ENCODE measurements at places on chromosomes 7 and 10. TPM values are rescaled to one million over a fixed set of nuclear protein-coding genes. Genes with fewer than 3 reads are reported as not detected.

- no peak overlapping the region for H3K27ac ChIP-seq
- no peak for DNase-seq
- no peak overlapping the region for H3K4me3 ChIP-seq
These were observed 47.6 kb downstream of the ZRANB1 start for GRCh38 chr10:124989526-124989925.

DNA sequence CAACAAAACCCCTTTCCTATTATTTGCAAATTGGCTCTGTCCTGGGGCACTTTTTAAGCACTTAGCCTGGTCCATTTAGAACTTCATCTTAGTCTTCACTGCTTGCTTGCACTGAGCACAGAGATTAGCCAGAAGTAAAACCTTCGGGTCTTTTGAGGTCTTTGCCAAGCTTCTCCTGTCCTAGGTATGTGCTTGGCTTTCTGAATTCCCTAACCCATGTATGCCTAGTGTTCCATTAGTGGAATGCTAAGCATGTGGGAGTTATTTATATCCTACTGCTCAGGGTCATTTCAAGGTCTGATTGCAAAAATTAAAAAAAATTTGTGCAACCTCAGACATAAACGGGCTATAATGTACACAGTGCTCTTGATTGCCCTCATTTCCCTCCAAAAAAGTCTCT, 18.0 kb downstream of the ZNF37A start:
- no peak overlapping the region for H3K4me3 ChIP-seq
- no peaks in the 10 kb centered on the region for H3K27me3 ChIP-seq
- no peak overlapping the region for H3K27ac ChIP-seq
- peaks cover 11% of the 10 kb centered on the region for H3K36me3 ChIP-seq
- no peak for DNase-seq

MKX gene
- 1.3 TPM for total RNA-seq

GRCh38 chr10:15336211-15336610, 34.9 kb downstream of the FAM171A1 start:
- no peaks in the 10 kb centered on the region for H3K27me3 ChIP-seq
- peak overlapping the region; percentile 76 for H3K27ac ChIP-seq
- no peaks in the 10 kb centered on the region for H3K36me3 ChIP-seq
- H3K4me1 ChIP-seq = peaks cover 7% of the 10 kb centered on the region
- H3K4me3 ChIP-seq = no peak overlapping the region
- no peak for DNase-seq

DNA sequence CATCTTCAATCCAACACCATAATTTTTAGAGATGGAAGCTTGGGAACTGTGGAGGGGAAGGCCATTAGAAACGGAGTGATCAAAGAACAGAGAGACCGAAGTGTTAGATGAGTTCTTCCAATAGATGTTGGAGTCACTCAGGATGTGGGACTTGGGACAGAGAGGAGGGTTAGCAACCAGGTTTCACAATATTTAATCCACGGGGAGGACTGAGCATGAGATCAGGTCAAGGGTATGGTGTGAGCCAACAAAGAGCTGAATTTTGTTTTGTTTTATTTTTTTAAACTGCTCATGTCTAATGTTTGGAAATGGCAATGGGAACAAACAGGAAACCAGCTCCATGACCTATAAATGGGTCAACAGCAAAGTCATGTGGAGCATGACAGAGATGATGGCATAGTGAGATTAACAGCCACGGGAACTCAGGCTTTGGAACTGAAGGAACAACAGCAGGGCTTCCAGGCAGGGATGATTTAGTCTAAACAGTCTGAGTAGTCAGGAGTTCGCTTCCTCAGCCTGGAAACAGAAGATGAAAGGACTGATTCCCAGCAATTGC, 38.9 kb upstream of the AMPH start:
- no peak overlapping the region for H3K27ac ChIP-seq
- no peaks in the 10 kb centered on the region for H3K36me3 ChIP-seq
- H3K4me1 ChIP-seq = no peaks in the 10 kb centered on the region
- peak; percentile 5 for DNase-seq
- no peaks in the 10 kb centered on the region for H3K27me3 ChIP-seq

GRCh38 chr10:130038611-130039109, 72.0 kb downstream of the C10orf143 start:
- H3K4me1 ChIP-seq = no peaks in the 10 kb centered on the region
- H3K4me3 ChIP-seq = no peak overlapping the region
- H3K27me3 ChIP-seq = no peaks in the 10 kb centered on the region
- DNase-seq = no peak
- no peaks in the 10 kb centered on the region for H3K36me3 ChIP-seq
- H3K27ac ChIP-seq = no peak overlapping the region

- peaks cover 1% of the 10 kb centered on the region for H3K36me3 ChIP-seq
- H3K27ac ChIP-seq = no peak overlapping the region
- H3K4me3 ChIP-seq = no peak overlapping the region
- DNase-seq = no peak
- H3K4me1 ChIP-seq = peaks cover 25% of the 10 kb centered on the region
These were observed 101.4 kb downstream of the PODXL start for GRCh38 chr7:131455001-131455400.

GRCh38 chr10:119305860-119306513, 98.6 kb downstream of the GRK5 start:
- H3K36me3 ChIP-seq = no peaks in the 10 kb centered on the region
- H3K4me1 ChIP-seq = no peaks in the 10 kb centered on the region
- H3K27me3 ChIP-seq = no peaks in the 10 kb centered on the region
- DNase-seq = no peak
- H3K27ac ChIP-seq = no peak overlapping the region

TACC2 gene
- 81.0 TPM for total RNA-seq

- H3K27me3 ChIP-seq = no peaks in the 10 kb centered on the region
- DNase-seq = no peak
- no peaks in the 10 kb centered on the region for H3K4me1 ChIP-seq
- H3K27ac ChIP-seq = no peak overlapping the region
- no peaks in the 10 kb centered on the region for H3K36me3 ChIP-seq
- H3K4me3 ChIP-seq = no peak overlapping the region
These were observed 125.6 kb upstream of the TNRC18 start for GRCh38 chr7:5549096-5549763.

Data from kidney (tissue), 22 donors.